ENCODE measurements at places on chromosomes 3 and 15. TPM values are rescaled to one million over a fixed set of nuclear protein-coding genes. Genes with fewer than 3 reads are reported as not detected.
A peak's percentile ranks its signal among the peaks of the same experiment; 100 is the strongest.

The REC114 gene
- not detected for total RNA-seq

The FAM81A gene
- 1.3 TPM for total RNA-seq

DNA sequence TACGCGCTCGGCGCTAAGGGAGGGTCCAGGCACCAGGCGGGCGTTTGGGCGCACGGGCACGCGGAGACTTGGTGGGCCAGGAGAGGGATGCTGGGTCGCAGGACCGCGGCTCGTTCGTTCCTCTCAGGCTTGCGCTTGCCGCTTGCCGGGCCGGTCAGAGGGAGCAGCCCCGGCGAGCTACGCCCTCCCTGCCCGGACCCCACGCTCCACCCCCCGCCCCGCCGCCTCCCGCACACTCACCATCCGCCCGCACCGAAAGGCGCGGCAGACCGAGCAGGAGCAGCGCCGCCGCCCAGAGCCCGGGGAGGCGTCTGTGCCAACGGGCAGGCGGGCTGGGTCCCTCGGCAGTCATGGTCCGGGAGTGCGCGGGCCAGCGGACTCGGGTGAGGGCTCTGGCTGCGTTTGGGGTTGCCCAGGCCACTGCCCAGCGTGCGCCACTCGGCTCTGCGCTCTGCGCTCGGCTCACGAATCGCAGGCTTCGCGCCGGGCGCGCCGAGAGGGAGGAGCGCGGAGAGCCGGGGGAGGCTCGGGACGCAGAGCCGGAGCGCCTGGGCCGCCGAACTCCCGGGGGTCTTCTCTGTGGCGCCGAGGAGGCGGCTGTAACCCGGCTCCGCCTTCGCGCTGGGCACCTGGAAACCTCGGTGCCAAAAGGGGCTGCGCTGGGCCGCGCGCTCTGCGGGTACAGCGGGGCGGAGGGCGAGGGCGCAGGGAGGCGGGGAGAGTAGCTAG, at the start of gene SUSD5:
TSS of gene SUSD5 (minus strand) at position 365 of the 729 bp plus-strand sequence. CDS start at position 352, 13 bp downstream.
- peak within 1 kb of the TSS; percentile 43 for H3K4me3 ChIP-seq
- no peaks in the 10 kb centered on the region for H3K4me1 ChIP-seq
- no peak within 1 kb of the TSS for H3K27ac ChIP-seq
- no peaks in the 10 kb centered on the region for H3K36me3 ChIP-seq
- DNase-seq: peak; percentile 72

GRCh38 chr15:63913336-63913735, 79.6 kb upstream of the HERC1 start:
- DNase-seq: no peak
- no peaks in the 10 kb centered on the region for H3K27me3 ChIP-seq
- no peak overlapping the region for H3K4me3 ChIP-seq
- no peak overlapping the region for H3K27ac ChIP-seq

GRCh38 chr3:136819392-136819730, 435 bp downstream of the SLC35G2 start:
- peak; percentile 67 for DNase-seq
- peak overlapping the region; percentile 78 for H3K4me3 ChIP-seq
- peaks cover 24% of the 10 kb centered on the region for H3K4me1 ChIP-seq
- no peaks in the 10 kb centered on the region for H3K36me3 ChIP-seq

GRCh38 chr3:153090973-153091372, 71.1 kb upstream of the RAP2B start:
- no peak overlapping the region for H3K27ac ChIP-seq
- no peaks in the 10 kb centered on the region for H3K36me3 ChIP-seq
- no peaks in the 10 kb centered on the region for H3K27me3 ChIP-seq
- no peak for DNase-seq
- H3K4me1 ChIP-seq: no peaks in the 10 kb centered on the region
- H3K4me3 ChIP-seq: no peak overlapping the region

DNA sequence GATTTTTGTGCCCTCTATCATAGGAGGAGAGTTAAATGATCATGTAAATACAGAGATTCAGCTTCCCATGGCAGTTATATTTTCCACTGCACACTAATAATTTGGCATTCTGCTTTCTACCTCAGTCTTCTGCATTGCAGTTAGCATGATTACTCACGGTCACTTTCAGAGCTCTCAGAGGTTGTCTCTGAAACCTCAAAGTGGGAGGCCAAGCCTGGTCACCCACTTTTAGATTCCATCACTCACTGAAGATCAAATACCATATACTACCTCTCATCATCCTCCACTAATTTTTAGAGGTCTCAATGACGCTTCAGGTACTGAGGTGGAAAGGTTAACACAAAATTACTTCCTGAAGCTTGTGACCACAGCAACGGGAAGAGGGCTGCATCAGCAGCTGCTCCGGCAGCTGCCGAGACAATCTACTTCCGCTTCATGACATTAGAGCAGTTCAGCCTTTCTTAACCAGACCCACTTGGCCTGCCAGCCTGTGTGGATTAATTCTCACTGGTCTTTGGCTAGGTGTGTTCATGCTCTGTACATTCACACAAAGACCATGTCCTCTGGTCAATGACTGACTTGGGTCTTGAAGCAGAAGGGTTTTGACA, 416.4 kb upstream of the PDZRN3 start:
- H3K27ac ChIP-seq: no peak overlapping the region
- no peak for DNase-seq
- no peaks in the 10 kb centered on the region for H3K4me1 ChIP-seq
- no peaks in the 10 kb centered on the region for H3K36me3 ChIP-seq

GRCh38 chr15:78432664-78433063, 5.4 kb upstream of the IREB2 start:
- H3K27ac ChIP-seq: no peak overlapping the region
- DNase-seq: no peak
- H3K4me1 ChIP-seq: no peaks in the 10 kb centered on the region
- H3K36me3 ChIP-seq: no peaks in the 10 kb centered on the region

Measured in upper lobe of right lung (tissue), 1 donor.